LHCN-M2 (cell line): ENCODE measurements at places on chromosomes 16 and 17.

DNA sequence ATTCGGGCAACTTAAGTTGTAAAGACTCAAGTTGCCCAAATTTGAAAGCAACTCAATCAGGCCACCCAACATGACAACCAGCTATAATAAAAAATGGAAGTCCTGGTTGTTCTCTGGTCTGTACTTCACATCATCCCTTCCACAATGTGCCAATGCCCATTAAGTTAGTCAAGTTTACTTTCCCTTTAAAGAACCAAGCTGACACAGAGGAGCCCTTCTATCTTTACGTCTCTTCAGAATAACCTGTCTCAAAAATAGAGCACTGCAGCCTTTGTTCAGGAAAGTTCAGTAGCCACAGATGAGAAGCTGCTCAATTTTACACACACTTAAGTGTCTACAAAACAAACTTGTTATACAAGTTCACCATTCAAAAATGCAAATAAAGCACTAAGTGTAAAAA, 75.1 kb upstream of the C17orf78 start:
- DNase-seq, result no peak

DNA sequence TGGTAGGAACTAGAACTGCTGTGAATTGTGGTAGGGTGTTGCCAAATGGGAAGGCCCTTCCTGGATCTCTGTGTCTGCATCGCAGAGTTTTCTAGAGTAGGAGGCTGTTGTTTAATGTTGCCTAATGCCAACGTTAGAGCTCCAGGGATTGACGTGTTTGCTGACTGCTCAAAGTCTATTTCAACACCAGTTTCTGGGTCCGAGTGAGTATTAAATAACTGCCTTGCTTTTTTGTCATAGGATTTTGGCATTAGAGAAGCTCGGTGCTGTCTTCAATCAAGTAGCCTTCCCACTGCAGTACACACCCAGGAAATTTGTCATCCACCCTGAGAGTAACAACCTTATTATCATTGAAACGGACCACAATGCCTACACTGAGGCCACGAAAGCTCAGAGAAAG, 40.0 kb downstream of the SF3B3 start:
- DNase-seq, result no peak

- DNase-seq, result no peak
These were observed 220.7 kb downstream of the KCNJ2 start for GRCh38 chr17:70390049-70390448.

DNA sequence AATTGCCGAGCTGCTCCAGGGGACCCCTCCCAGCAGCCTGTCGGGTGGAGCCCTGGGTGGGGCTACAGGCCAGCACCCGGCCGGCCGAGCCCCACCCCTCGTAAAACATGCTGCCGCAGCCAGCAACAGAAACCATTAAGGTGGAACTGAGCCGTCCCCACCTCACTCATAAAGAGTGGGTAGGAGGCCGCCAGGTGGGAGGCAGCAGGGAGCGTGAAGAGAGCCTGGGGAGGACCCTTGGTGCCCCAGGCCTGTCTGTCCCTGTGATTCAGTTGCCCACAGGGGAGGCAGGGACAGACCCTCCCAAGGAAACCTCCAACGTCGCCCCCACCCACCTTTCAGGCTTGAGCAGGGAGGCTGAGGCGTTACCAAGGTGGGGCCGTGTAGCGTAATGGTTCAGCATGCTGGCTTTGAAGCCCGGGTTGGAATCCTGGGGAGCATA, 8.4 kb downstream of the FOXN1 start:
- no peak for DNase-seq

- DNase-seq, result no peak
These were observed 1.9 kb downstream of the NAGLU start for GRCh38 chr17:42537826-42538451.

- no peak for DNase-seq
These were observed 74.6 kb downstream of the TMC6 start for GRCh38 chr17:78053777-78054468.

DNA sequence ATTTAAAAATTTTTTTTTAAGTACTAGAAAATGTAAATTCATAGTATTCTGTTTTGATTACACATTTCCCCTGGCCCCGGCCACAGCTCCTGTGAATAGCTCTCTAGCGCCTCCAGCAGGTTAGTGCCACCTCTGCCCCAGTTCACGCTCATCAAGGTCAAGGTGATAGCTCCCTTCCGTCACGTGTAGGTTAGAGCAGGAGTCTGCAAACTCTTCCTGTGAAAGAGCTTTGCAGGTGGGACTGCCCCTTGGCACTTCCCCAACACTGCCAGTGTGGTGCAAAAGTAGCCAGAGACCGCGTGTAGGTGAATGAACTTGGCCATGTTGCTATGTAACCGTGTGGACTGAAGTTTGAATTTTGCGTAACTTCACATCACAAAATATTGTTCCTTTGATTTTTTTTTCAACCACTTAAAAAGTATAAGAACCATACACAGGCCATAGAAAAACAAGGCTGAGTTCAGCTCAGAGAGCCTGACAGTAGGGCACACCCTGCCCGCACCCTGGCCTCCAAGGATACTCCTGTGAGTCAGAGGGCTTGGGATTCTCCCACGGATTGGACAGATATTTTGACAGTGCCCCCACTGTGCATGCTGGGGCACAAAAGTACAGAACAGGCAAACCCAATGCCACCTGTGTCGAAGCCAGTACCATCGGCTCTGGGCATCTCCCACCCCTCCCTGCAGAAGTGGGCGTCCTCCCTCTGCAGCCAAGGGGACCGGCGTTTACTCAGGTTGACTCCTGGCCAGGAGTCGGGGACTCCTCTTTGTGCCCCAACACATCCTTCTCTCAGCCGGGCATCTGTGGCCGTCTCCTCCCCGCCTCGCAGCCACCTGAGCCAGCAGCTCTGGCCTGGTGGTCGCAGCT, 92.0 kb upstream of the CHMP6 start:
- peak; percentile 30 for DNase-seq

- no peak for DNase-seq
These were observed 40.0 kb upstream of the HLF start for GRCh38 chr17:55224746-55225145.

DNA sequence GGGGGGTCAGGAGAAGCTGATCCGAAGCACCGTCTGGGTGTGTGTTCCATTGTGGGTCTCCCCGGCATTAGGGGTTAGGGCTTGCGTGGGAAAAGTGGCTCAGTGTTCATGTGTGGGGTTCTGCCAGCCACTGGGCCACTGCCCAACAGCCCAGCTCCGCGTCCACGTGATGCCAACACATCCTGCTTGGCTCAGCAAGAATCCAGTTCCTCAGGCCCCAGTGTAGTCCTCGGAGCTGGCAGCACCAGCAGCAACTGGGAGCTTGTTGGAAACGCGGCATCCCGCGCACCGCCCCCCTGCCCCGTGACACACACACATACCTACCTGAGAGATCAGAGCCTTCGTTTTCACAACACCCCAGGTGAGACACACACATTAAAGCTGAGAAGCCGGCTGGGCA, 18.9 kb downstream of the LGALS9 start:
- DNase-seq, result no peak

DNA sequence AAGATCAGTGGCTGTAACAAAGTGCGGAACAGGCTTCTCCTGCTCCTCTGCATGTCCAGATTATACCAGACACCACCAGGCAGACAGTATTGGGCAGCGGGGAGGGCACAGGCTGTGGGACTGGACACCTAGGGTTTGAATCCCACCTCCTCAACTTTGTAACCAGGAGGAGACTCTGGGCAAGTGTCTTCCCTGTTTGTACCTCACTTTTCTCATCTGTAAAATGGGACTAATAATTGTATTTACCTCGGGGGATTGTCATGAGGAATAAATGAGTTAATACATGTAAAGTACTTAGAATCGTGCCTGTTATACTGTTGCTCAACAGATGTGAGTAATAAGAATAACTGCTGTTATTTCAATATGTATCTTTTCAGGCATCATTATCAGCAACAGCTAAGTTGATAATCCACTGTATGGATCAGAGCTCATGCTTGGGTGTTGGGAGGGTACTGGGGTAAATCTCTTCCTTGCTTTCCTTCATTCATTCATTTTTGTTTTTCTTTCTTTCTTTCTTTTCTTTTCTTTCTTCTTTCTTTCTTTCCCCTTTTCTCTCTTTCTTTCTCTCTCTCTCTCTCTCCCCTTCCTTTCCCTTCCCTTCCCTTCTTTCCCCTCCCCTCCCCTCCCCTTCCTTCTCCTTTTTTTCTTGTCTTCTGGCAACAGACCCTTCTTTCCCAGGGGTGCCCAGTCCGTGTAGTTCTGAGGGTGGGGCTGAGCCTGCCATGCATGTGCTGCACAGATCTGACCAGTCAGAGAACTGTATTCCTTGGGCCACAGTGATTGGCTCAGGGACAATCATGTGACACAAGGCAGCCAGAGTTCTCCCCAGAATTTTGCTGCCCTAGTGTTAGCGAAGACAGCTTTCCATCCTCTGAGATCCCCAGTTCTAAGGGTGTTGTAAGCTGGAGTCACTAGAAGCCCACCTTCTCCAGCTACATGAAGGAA, 25.3 kb upstream of the BRD7 start:
- DNase-seq, result no peak

DNA sequence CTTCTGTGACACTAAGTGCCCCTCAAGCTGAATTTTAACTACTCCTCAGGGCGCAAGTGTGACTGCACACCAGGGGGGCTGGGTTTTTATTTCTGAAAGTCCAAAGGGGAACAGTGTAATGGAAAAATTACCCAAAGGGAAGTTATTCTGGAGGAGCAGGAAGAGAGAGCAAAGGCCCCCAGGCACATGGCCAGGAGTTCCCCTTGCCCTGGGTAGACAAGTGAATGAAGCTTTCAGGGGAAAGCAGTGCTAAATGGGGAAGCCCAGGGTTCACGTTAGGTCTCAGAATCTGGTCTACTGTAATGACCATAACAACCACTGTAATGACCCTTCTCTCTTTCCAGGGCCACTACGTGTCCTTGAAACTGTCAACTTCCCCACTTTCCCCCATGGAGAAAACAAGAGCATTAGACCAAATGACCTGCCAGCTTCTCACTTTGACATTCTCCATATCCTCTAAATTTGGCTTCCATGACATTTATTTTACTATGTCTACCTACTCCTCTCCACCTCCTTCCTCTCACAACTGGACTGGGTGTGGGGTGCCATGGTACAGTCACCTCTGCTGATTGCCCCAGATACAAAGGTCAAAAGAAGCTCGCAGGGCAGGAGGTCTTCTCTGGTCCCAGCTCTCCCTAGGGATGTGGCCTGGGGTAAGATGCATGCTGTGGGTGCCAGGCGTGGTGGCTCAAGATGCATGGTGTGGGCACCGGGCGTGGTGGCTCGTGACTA, 34.1 kb upstream of the MMP2 start:
- DNase-seq, result no peak

- DNase-seq, result no peak
These were observed 77.5 kb upstream of the DYNLRB2 start for GRCh38 chr16:80463326-80463725.

DNA sequence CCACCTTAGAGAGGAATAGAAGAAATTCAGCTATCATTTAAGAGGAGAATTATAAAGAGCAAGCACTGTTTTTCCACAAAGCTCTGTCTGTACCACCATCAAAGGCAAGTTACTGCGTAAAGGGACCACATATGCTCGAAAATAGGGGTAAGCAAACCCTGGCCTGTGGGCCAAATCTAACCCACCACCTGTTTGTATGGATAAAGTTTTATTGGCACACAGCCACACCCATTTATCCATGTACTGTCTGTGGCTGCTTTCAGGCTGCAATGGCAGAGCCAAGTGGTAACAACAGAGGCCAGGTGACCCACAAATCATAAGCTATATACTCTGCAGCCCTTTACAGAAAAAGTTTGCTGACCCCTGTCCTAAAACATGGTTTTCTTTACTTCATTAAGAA, 180.3 kb downstream of the MRTFB start:
- no peak for DNase-seq

DNA sequence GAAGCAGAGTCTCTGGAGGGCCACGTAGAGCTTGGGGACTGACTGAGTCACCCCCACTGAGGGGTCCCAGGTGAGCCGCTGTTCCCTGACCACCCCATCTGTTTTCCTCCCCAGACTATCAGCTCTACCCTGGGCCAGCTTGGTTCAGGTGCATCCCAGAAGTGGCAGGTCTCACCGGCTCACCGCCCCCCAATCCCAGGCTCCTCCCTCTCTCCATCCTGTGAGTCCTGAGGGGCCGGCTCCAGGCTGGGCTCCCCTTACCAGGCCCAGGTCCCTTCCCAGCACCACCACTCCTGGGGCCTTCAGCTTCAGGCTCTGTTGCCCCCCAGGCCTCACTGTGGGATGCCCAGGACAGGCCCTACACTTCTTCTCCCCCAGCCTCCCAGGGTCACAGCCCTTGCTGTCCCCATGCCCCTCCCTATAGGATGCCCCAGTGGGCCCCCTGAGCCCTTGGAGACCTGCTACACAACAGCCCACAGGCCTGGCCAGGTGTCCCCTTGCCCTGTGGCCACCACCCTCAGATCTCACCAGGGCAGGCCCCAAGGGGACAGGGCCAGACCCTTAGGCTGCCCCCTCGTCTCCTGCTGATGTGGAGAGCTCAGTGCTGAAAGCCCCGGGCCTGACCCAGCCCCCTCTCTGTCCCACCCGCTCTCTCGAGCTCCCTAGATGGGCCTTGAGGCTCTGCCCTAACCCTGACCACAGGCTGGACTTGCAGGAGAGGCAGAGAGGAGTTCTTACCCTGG, 40.4 kb downstream of the TNFRSF13B start:
- DNase-seq, result no peak

DNA sequence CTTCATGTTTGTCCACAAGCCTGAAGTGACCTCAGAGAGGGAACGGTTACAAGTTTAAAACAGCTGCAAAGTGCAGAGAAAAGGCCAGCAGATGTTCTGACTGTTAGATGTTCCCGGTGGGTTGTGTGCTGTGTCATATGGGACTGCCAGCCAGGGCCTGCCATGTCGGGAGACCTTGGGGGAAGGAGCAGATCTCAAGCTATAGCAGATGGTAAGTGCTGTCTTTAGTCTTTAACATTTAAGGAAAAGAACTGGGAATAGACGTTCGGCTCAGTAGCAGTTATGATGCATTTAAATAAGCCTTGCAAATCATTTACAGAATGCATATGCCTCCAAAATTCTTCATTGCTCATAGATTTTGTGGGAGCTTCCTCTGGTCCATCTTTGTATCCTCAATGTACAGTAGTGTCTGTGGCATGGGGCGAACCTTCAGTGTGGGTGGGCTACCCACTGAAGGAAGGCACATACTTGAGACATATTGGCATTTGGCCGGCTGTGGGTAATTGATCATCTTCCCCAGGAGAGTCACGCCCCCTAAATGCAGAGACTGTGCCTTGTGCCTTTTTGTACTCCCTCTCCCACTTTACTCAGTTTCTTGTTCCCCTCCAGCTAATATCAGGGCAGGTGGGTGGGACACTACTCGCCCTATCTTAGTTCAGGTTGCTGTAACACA, 131.9 kb downstream of the NPIPB5 start:
- DNase-seq, result peak; percentile 57

DNA sequence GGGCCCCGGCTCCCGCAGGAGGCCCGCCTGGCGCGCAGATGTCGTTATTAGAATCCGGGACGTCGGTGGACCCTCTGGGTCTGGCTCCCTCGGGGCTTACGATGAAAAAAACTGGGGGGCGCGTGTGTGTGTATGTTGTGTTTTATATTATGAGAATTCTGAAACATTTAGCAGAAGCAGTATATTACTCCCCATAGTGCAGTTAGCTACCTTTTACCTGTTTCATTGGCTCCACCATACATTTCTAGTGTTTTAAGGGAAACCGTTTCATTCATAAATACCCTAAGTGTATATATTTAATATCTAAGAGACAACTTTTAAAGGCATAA, 486 bp upstream of the DNAJA2 start:
- no peak for DNase-seq

GRCh38 chr17:79792984-79793923, 3.6 kb downstream of the CBX8 start:
- DNase-seq, result peak; percentile 64

GRCh38 chr17:47855737-47856136, 4.8 kb upstream of the SP6 start:
- DNase-seq, result no peak

- no peak for DNase-seq
These were observed 19.5 kb upstream of the SCNN1B start for GRCh38 chr16:23282568-23282967.

GRCh38 chr16:48321317-48322036, 63.7 kb downstream of the SIAH1 start:
- peak; percentile 20 for DNase-seq
